ENCODE measurements at places on chromosomes 3 and 15. TPM values are rescaled to one million over a fixed set of nuclear protein-coding genes. Genes with fewer than 3 reads are reported as not detected.

The RBP2 gene
- not detected for total RNA-seq

The CYP8B1 gene
- not detected for total RNA-seq

The TMEM89 gene
- total RNA-seq: not detected

The UROC1 gene
- total RNA-seq: not detected

The A4GNT gene
- total RNA-seq: not detected

The SRGAP3 gene
- 0.33 TPM for total RNA-seq

The ABCC5 gene
- total RNA-seq: 12.7 TPM

The CFAP100 gene
- not detected for total RNA-seq
